ENCODE measurements at places on chromosomes 16 and 17.
A peak's percentile ranks its signal among the peaks of the same experiment; 100 is the strongest.

DNA sequence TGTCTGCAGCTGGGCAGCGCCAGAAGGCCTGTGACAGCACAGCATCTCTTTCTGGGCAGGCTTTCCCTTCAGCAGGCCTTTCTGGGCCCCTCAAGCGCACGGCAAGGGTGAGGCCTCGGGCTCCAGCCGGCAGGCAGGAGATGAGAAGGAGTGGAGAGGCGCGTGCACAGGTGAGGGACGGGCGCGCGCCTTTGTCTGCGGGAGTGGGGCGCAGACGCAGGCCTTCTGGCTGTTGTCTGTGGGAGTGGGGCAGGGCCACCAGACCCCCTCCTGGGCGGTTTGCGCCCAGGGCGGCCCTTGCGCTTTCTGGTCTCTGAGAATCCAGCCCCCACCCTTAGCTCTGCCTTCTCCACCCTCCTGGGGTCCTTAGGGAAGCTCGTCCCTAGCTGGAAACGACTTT lies 6.5 kb downstream of the ZNF205 start:
- no peak for DNase-seq

DNA sequence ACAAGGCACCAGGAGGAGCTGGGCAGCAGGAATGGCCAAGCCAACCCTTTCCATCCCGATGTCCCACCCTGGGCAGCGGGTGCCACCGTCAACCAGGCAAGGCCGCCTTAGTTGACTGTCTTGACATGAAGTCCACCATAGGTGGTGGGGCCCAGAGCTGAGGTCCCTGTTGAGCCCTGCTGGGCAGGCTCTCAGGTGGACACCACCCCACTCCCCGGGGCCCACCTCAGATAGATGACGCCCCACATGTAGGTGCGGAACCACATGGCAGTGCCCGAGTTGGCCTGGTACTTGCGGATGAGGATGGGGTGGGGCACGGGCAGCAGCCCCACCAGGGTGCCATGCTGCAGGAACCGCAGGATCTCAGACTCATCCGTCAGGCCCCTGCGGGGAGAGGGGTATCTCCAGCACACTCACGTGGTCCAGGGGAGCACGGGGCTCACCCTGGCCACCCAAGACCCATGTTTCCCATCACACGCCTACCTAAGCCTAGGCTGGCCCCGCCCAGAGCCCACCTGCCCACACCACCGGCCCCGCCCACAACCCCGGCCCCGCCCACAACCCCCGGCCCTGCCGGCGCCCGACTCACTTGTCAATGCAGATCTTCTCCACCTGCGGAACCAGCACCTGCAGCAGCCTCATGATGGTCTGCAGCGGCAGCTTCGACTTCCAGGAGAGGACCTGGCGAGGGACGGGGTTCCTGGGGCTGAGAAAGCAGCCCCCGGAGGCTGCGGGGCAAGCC lies 16.2 kb downstream of the OTOP3 start:
- DNase-seq: no peak

DNA sequence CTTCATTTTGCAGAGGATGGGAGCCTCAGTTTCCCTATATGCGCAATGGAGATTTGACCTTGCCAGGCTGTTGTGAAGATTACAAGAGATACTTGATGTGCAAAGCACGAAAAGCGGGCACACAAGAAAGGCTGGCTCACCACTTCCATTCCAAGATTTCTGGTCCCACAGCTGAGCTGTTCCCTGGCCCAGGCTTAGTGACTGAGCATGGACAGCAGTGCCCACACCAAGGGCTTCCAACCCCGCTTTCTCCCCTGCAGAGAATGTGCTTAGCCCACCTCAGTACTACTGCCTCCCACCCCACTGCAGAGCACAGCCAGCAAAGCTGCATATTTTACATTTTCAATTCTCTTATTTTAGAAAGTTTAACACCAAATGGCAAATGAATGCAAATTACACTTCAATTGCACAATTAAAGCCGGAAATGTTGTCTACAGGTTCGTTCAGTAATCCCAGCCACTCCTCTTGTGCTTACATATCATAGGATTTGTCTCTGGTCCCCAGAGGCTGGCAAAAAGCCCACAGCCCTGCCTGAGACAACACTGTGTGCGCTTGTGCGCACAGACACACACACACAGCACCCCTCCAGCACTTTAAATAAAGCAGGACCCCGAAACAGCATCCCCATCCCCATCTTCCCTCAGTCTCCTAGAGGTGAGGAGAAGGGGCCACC lies 51.8 kb downstream of the VAC14 start:
- DNase-seq: no peak

DNA sequence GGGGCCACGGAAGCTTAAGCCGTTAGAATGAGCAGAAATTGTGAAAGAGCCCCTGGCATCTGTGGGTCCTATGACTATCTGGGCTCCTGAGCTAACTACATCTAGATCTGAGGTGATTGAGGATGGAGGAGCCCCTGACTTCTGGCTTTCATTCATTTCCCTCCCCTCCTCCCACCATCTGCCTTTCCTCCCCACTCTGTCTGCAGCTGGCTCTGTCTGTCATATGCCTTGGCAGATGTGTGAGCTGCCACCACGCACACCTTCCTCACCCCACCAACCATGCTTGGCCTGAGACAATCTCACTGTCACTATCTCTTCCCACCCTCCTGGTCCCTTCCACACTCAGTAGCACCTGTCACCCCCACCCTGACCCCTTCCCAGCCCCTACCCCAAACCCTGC lies 5.1 kb downstream of the CD300E start:
- no peak for DNase-seq

- DNase-seq: no peak
Measured at GRCh38 chr17:73278465-73279453, 17.1 kb upstream of the CPSF4L start.

GRCh38 chr16:80274576-80275191 lies 266.1 kb upstream of the DYNLRB2 start:
- no peak for DNase-seq

DNA sequence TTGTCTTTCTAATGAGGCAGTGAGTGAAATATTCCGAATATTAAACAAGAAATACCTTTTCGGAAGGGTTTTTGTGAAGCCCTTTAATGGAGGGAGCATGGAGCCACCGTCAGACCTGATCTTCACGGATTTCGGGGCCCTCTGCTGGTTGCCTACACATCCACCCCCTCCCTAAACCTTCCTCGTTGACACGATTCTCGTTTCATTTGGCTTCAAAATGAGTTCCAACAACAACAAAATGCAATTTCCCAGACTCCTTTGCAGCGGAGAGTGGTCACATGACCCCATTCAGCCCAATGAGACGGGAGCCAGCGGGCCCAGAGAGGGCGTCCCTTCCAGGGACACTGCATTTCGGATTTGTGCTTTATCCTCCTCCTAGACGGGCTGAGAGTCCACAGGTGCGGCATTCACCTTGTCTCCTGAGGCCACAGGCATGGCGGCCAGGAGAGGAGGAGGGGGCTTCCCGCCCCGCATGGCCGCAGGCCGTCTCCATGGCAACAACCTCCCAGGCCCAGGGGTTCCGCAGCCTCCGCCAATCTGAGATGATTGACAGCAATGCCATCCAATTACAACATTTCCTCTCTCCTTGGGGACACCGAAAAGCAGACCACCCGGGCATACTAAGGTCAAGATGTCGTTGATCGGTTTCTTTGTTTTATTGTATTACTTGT lies 259.8 kb downstream of the C16orf95 start:
- no peak for DNase-seq

DNA sequence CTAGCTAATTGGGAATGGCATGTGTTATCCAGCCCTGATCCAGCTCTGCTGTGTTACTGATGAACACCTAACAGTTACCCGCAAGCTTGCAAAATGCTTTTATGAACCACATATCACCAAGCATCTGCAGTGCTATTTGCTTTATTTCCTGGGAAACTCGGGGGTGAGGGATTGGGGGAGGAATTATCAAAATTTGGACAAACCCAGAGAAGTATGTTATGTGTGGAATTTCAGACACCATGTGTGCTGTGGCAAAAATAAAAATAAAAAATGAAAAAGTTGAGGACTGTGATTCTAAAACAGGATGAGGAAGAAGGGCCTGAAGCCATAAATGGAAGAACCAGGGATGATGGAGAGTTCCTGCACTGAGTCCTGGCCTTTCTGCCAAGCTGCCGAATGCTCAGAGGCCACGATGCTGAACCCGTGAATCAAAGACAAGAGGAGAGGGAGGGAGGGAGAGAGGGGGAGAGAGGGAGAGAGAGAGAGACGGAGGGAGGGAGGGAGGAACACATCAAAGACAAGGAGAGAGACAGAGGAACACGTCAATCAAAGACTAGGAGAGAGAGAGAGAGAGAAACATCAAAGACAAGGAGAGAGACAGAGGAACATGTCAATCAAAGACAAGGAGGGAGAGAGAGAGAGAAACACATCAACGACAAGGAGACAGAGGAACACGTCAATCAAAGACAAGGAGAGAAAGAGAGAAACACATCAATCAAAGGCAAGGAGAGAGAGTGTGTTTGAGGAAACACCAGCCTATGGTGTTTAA lies 89.8 kb downstream of the MRM3 start:
- DNase-seq: no peak

DNA sequence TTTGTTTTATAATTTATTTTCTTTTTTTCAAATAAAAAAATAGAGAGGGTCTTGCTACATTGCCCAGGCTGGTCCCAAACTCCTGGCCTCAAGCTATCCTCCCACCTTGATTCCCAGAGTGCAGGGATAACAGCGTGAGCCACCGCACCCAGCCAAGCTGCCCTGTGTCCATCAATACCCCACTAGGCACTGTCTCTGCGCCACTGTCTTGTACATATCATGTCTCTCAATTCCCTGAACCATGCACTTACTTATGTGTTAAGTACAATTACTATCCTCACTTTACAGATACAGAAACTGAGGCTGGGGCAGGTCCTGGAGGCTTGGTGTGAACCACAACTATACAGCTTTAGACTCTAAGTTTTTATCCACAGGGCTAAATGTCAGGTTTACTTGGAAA lies 11.7 kb downstream of the NSMCE1 start:
- no peak for DNase-seq

GRCh38 chr17:37535906-37536305 lies 46.2 kb downstream of the DUSP14 start:
- no peak for DNase-seq

DNA sequence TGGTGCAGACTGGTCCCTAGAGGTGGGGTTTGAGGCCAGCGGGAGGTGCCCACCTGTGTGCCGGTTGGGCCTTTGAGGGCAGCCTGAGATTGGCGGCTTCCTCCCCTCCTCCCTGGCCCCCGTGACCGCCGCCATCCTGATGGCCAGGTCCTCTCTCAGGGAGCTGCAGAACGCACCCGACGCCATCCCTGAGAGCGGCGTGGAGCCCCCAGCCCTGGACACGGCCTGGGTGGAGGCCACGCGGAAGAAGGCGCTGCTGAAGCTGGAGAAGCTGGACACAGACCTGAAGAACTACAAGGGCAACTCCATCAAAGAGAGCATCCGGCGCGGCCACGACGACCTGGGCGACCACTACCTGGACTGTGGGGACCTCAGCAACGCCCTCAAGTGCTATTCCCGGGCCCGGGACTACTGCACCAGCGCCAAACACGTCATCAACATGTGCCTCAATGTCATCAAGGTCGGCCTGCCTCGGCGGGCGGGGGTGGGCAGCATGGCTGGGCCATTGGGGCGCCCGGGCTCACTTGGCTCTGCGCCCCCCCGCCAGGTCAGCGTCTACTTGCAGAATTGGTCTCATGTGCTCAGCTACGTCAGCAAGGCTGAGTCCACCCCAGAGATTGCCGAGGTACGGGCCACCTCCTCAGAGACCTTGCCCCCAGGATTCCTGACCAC lies 2.8 kb downstream of the GPS1 start:
- no peak for DNase-seq

DNA sequence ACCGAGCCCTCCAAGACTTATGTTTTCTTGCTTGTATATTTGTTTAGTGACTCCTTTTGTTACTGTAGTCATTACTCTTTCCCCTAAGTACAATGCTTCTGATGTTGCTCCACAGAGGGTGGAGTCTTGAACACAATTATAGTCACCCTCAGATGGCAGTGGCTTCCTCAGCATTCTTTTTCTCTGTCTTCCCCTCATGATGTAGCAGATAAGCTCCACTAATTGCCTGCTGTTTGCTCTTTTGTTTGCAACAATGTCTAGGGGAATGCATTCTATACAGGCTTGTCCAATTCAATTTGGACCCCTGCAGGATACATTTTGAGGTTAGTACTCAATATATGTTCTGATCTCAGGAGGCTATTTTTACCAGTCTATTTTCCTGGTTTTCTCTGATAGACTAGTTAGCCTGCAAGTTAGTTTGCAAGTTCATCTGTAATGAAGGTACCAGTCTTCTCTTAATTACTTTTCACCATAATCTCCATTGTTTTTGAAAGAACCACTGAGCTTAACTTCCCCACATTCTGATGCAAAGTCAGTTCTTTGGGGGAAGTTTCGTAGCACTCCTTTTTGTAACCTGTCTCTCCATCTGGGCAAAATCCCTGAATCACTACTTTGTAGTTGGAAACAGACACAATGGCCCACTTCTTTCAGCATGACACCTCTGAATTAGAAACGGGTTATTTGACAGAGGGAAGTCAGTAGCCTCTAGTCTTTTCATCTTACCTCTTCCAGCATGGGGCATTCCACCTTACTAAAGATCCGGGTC lies 1509.2 kb downstream of the CDH11 start:
- no peak for DNase-seq

DNA sequence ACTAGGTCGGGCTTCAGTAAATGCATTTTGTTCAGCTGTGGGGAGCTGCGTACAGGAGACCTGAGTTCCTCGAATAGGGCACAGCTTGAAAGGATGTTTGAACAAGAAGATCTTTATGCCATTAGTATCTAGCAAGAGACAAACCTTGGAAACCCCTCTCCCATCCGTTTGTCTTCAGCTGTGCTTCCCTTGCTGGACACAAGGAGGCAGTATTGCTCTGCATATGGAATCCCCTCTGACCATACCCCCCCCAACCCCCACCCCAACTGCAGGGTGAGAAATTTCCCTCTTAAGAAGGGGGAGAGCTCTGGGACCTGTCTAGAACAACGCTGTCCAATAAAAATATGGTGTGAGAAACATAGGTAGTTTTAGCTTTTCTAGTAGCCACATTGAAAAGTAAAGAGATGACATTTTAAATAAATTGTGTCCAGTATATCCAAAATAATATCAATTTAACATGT lies 1.6 kb downstream of the MRM1 start:
- peak; percentile 73 for DNase-seq

DNA sequence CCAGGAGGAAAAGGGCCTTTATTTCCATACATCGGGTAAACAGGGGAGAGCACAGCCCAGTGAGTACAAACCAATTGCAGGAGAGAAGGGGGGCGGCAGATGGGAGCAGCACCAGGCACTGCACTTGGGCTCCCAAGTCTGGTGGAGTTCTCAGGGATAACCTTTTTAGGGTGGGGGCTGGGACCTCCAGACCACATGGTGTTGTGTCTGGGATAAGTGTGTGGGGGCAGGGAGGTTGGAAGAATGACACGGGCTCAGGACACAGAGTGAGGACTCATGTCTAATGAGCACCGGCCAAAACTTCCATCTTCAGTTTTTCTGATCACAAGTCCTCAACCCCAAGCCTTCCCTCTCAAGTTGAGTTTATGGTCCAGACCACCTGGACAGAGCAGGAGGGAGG lies 30.6 kb downstream of the PIPOX start:
- no peak for DNase-seq

DNA sequence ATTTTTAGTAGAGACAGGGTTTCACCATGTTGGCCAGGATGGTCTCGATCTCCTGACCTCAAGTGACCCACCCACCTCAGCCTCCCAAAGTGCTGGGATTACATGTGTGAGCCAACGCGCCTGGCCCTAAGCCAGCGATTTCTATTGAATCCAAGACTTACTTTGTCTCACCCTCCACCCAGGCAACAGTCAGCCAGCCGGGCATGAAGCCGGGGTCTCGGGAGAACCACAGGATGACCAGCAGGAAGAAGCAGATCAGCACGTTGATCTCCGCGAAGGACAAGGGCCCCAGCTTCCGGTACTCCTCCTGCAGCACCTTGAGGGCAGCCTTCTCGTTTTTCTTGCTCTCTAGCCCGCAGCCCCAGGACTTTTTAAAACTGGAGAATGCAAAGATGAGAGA lies 17.6 kb downstream of the SLC13A5 start:
- no peak for DNase-seq

All from CD4-positive, alpha-beta T cell treated with Interleukin-6 for 4 hours (primary cell).